ENCODE measurements at places on chromosomes 13 and 19.

DNA sequence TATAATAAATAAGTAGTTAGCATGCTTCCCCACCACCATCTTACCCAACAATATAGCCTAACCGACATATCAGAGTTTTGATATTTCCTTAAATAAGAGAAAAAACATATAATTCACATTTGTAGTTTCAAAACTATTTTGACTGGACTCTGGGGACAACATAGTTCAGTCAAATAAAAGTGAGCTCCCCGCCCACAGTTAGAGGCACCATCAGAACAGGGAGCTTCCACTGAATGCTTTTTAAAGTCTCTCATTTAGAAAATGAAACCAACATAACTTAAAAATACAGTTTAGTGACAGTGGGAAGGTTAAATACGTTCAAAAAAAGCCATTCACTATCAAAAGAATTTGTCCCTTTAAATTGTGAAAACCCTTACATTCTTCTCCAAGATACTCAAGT is 92.8 kb downstream of the EPSTI1 start:
- no peak for DNase-seq

- no peak for DNase-seq
These were observed 15.0 kb upstream of the CCNA1 start for GRCh38 chr13:36417331-36417730.

DNA sequence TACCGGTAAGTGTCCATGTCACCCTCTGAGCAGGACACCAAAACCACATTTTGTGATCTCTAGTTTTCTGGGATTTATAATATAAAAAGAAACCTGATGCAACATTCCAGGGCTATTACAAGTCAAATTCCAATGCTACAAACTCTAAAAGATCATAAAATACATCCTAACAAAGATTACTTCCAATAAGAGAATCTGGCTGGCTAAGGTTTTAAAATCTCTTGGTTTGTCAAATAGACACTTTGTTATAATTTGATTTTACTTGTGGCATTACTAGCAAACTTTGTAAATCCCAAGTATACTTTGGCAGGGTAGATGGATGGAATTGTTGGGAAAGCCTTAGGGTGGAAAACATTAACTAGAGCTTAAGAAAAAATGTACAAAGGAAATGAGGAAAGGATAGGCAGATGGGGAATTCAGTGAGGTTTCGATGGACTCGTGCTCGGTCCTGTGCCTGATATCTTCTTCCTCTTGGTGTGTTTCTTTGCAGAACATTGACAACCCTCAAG is 74.0 kb upstream of the POMP start:
- DNase-seq, result no peak

DNA sequence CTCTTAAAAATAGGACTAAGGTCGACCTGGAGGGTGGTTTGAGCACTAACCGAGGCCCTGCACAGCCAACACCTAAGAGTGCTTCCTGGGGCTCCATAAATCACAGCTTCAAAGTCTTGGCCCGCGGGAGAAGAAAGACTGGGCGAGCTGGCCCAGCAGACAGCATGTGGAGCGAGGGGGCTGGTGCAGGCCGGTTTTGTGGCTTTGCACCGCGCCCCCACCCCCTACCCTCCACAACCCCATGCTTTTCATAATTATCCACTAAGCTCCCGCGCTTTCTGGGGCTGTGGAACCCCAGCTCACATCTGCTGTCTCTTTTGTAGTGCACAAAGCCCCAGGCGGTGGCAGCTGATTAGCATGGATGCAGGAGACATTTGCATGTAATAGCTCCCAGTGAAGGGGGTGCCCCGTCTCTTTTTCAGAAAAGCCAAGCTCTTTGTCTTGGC is 17.1 kb downstream of the CARM1 start:
- no peak for DNase-seq

DNA sequence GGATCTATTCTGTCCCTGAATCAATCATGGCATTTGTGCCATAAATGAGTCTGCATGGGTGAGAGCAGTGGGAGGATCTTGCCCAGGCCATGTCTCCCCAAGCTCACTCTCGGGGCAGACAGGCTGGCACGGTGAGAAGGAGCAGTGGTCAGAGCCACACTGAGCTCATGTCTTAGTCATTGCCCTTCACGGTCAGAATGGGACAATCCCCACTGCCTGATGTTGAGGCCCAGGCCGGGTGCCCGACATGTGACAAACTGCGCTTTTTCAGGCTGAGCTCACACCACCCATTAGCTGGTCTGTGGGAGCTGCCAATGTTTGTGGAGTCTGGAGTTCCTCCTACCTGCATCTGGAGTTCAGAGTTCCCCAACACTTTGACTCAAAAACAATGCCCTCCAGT is 481.9 kb downstream of the COG6 start:
- DNase-seq, result no peak

DNA sequence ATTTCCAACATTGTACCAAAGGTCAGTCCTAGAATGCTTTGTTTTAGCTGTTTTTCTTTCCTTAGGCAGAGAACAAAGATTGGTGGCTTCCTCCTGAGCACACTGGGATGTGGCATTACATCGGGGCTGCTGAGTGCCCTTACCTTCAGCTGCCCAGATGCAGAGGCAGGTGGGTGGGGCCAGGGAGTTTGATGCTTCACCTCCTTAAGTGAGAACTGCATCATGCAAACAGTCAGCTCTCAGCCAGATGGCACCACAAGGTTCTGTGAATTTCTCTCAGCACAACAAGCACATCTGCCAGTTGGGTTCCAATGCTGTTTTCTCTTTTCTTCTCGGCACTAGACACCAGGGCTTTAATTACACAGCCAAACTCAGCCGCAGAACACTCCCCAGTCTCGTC is 87.4 kb upstream of the UBL3 start:
- DNase-seq, result no peak

DNA sequence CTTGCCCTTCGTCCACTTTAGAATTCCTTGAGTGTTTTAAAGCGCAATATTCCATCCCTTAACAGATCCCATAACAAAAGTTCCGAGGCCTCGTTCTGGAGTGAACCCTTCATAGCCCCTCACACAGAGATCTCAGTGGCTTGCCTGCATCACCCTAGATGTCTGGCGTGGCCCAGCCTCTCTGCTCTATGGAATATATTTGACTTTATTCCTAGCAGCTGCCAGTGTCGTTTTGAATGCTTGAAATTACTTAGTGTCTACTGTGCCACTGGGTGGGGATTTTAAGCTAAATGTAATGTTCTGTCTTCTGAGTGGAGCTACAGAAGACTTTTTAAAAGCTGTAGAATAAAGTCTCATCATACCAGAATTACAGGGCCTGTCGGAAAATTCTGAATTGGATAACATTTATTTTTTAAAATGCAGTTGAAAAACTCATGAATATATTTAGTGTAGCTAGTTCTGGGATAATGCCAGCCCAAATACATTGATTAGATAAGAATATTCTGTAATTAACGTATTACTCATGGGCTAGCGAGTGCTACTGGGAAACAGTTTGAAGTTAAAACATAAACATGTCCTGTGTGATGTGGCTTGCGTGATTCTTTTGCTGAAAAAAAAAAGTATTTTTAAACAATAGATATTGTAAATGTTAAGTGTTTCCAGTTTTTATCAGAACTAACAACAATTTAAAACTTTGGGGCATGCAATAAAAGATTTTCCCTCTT is 111.8 kb downstream of the ESD start:
- no peak for DNase-seq

Measured in BE2C (cell line).